Stimulated activated CD8-positive, alpha-beta memory T cell treated with anti-CD3 and anti-CD28 coated beads, Interleukin-2, amount 100 ng/mL, for 48 hours (primary cell): ENCODE measurements at places on chromosomes 1 and 21.

DNA sequence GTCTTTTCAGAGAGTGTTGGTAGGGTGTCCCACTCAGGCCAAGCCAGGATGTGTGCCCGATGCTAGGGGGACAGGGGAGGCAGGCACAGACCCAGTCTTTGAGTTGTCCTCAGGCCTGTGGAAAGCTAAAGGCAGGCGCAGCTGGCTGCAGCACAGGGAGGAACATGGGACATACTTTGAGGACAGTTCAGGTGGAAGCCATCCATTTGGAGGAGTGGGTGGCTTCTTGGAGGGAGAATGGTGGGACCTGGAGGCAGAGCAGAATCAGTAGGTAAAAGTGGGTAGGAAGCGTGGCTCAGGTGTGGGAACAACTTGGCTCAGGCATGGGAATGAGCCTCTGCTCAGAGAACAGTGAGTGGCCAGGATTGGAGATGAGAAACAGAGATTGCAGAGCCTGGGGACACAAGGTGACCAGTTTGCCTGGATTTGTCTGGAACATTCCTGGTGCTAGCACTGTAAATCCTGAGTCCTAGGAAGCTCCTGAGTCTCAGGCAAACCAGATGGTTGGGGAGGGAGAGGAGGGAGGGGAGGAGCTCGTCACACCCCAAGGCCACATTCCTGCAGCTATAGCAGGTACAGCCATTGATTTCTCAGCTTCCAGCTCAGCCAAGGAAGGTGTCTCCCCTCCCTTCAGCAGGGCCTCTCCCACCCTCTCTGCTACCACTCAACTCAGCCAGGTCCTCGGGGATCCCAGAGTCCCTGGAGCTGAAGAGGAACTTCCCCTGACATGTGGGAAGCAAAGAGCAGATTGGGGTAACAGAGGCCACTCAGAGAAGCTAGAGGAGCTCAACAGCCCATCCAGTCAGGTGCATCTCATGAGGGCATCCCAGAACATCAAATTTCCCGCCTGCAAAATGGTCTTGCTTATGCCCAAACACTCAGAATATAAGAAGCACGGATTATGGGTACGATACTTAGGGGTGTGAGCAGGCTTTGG lies 65.2 kb upstream of the TINAGL1 start:
- DNase-seq, result no peak

- DNase-seq, result no peak
Measured at GRCh38 chr1:201610858-201611257, 71.9 kb downstream of the NAV1 start.

GRCh38 chr21:45763074-45763473 lies 119.5 kb downstream of the PCBP3 start:
- no peak for DNase-seq

GRCh38 chr1:156929596-156930238 lies 9.3 kb downstream of the LRRC71 start:
- DNase-seq, result no peak

- DNase-seq, result no peak
Measured at GRCh38 chr1:8600336-8600735, 217.1 kb downstream of the RERE start.

- no peak for DNase-seq
Measured at GRCh38 chr1:87941337-87941946, 612.8 kb downstream of the LMO4 start.

- no peak for DNase-seq
Measured at GRCh38 chr1:109800291-109800690, 36.6 kb upstream of the EPS8L3 start.
